ENCODE measurements at places on chromosomes 12 and 14.

DNA sequence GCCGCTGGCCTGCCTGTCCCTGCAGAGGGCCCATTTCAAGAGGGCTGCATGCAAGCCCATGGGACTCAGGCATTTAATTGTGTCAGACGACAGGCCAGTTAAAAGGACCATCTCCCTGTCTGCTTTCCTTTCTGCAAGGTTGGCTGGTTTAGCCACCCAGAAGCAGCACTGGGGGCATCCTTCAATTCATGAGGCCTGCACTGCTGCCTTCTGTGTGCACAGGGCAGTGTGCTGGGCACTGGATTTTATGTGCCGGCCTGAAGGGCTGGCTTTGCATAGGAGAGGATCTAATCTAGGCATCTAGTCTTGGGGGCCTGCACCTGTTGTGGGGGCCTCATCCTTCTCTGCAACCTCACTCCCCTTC lies 114.1 kb upstream of the FKBP4 start:
- DNase-seq, result no peak

- no peak for DNase-seq
Measured at GRCh38 chr14:77458249-77458950, 507 bp downstream of the AHSA1 start.

DNA sequence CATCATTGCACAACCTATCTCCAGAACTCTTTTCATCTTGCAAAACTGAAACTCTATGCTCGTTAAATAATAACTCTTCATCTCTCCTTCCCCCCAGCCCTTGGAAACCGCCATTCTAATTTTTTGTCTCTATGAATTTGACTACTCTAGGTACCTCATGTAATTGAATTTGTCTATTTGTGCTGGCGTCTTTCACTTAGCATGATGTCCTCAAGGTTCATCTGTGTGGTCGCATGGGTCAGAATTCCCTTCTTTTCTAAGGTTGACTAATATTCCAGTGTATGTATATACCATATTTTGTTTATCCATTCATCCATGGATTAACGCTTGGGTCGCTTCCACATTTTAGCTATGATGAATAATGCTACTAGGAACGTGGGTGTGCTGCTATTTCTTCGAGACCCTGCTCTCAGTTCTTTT lies 80.1 kb downstream of the PLXNC1 start:
- no peak for DNase-seq

DNA sequence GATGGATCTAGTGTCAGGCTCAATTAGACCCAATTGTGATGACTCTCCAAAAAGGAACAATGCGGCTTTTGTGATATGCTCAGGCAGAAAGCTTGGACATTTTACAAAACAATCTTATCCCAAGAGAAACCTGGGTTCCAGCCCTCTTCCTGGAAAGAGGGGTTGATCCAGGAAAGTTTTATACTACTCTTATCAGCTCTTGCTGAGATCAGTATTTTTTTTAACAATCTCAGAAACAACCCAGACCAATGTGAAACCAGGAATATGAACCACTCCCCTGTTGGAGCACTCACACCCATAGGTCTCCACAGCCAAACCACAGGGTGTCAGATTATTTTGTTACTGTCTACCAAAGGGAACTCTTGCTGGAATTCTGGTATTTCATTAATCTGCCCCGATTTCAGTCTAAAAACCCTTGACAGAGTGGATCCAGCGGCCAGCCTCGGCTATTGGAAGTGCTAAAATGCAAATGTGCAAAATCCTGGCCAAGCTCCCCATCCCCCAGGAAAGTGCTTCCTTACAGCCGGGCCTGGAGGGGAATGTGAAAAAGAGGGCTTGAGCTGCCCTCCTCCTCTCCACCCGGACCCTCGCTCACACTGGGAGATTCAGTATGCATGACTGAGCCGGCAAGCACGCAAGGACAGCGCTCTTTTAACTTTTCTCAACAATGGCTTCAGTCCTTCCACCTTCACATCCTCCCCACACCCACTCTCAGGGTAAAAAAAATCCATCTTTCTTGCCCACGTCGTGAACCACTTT lies 4.0 kb downstream of the FBXL14 start:
- DNase-seq, result no peak

DNA sequence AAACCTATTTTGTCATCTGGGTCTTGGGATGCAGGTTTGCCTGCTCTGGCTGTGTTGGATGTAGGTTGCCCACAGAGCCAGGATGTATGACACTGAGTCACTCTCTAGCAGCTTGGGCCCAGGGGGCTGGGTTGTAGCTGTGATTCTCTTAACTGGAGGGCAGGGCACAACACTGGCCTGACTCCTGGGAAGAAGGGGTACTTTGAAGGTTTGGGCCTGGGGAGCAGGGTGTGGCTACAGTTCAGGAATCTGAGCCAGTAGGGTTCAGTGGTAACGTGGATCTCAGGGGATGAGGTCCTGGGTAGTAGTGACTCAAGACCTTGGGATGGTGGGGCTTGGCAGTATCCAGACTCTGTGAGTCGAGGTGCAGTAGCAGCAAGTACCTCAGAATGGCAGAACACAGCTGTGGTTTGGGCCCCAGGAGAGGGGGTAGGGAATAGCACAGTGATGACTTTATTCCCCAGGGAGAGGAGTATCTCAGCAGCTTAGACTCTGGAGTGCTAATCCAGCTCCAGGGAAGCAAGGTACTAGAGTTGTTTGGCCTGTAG lies 25.7 kb downstream of the TBC1D15 start:
- DNase-seq, result no peak

GRCh38 chr12:109723311-109723881 lies 9.8 kb downstream of the FAM222A start:
- DNase-seq, result no peak

GRCh38 chr14:85131226-85131922 lies 398.6 kb upstream of the FLRT2 start:
- DNase-seq, result no peak

- no peak for DNase-seq
Measured at GRCh38 chr12:102564026-102564425, 83.7 kb upstream of the IGF1 start.

DNA sequence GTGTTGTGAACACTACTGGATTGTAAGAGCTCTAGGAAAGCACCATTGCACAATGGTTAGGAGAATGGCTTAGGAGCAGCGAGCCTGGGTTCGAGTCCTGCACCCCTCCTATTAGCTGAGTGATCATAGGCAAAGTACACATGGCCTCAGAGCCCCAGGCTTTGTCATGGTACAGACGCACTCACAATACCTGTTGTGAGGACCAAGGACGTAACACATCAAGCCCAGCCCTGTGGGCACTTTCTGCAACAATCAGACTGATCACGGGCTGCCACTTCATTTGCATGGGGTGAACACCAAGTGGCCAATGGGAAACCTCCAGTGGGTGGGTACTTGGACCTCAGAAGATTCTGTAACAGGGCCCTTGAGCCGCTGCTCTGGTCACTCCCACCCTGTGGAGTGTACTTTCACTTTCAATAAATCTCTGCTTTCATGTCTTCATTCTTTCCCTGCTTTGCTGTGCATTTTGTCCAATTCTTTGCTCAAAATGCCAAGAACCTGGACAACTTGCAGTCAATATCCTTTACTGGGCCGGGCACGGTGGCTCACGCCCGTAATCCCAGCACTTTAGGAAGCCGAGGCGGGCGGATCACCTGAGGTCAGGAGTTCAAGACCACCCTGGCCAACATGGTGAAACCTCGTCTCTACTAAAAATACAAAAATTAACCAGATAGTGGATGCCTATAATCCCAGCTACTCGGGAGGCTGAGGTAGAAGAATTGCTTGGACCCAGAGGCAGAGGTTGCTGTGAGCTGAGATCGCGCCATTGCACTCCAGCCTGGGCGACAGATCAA lies 28.2 kb downstream of the GLRX5 start:
- no peak for DNase-seq

- DNase-seq, result no peak
Measured at GRCh38 chr14:101458741-101459550, 102.3 kb upstream of the DIO3 start.

DNA sequence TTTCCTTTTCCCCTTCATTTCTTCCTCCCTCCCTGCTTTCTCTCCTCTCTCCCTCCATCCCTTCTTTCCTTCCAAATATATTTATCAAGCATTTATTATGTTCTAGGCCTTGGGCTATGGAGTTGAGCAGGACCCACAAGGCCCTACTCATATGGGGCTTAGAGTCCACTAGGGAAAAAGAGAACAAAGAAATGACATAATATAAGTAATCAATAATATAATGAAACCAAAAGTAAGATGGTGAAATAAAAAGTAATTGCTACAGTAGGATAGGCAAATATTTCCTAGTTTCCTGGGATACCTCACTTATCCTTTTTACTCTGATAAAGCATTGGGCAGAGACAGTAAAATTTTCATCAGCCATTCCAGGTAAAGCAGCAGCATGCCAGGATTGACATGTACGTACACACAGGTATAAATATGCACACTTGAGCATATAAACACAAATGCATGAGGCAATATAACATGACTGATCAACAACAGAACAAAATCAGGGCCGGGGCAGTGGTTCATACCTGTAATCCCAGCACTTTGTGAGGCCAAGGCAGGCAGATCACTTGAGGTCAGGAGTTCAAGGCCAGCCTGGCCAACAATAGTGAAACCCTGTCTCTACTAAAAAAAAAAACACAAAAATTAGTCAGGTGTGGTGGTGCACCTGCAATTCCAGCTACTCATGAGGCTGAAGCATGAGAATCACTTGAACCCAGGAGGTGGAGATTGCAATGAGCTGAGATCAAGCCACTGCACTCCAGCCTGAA lies 35.5 kb upstream of the CSRP2 start:
- no peak for DNase-seq

- DNase-seq, result no peak
Measured at GRCh38 chr12:89041078-89041477, 311.2 kb downstream of the DUSP6 start.

DNA sequence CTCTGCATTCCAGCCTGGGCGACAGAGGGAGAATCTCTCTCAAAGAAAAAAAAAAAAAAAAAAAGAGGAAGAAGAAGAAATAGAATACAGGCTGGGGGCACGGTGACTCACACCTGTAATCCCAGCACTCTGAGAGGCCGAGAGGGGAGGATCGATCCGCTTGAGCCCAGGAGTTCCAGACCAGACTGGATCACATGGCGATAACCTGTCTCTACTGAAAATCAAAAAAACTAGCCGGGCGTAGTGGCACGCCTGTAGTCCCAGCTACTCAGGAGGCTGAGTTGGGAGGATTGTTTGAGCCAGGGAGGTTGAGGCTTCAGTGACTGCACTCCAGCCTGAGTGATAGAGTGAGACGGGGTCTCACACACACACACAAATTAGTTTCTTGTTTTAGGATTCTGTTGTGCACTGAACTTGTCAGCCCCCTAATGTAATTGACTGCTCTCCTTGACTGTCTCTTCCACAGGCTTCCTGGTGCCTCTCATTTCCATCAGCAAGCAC lies 963 bp upstream of the TINF2 start:
- DNase-seq, result no peak

- no peak for DNase-seq
Measured at GRCh38 chr12:31234955-31235867, 90.7 kb downstream of the SINHCAF start.

GRCh38 chr12:40825156-40825555 lies 132.9 kb downstream of the CNTN1 start:
- no peak for DNase-seq

DNA sequence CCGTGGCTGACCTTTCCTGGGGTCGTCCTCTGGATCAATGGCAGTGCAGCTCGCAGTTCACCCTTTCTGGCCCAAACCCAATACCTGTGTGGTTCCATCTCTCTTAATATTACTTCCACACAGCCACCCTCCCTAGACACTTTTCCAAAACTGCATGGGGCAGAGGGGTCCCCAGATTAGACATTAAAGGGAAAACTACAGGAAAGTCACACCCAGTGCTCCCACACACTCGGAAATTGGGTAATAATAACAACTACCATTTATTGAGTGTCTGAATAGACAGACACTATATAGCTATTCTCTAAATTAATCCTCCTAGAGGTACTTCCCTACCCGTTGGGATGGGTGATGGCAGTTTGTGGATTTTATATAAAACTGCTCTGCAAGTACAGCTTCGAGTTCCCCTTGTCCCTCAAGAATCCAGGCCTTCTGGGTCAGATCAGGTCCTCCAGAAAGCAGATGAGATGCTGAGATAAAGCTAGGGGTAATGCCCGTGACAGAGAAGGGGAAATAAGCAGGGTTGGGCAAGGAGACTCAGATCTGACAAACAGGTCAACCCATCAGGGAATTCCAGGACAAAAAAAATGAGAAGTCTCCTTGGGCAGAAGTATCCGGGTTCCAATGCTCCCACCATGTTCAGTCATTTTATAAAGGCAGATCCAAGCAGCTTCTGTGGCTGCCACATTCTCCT lies 795 bp upstream of the PXN start:
- DNase-seq, result no peak

DNA sequence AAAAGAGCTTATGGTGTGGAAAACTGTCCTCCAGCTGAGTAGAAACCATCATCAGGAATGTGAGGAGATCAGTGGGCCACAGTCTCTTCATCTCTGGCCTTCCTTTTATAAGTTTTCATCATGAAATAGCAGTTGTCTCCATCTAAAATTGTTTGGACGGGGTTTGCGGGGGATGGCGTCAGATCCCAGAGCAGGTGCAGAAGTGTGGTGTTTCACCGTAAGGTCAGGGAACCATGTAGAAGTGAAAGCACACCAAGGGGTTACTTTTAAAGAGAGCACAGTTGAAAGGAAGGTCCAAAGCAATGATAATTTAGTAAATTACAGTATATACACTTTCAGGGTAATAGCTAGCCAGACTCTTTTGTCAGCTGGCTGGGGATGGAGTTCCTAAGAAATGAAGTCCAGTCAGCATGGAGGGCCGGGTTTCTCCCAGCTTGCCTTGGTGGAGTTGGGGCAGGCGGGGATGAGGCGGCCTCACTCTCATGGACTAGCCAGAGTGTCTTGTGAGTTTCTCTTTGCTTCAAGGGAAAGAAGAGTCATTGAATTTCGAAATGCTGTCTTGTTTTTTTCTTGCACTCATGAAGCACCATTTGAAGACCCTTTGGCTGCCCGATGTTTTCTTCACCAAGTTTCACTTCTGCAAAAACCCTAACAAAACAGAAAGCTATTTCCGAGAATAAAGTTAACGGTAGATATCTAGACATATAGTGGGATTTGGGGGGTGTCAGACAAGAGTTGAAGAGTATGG lies 100.6 kb downstream of the ETV6 start:
- no peak for DNase-seq

DNA sequence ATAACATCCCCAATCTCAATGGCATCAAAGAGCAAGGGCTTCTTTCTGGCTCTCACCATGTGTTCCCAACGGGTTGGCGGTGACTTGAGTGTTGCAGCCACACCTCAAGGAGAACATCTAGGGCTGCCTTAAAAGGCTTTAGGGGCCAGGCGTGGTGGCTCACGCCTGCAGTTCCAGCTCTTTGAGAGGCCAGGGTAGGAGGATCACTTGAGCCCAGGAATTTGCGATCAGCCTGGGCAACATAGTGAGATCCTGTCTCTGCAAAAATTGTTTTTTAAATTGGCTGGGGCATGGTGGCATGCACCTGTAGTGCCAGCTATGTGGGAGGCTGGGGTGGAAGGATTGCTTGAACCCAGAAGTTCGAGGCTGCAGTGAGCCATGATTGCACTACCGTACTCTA lies 14.9 kb downstream of the RFLNA start:
- no peak for DNase-seq

DNA sequence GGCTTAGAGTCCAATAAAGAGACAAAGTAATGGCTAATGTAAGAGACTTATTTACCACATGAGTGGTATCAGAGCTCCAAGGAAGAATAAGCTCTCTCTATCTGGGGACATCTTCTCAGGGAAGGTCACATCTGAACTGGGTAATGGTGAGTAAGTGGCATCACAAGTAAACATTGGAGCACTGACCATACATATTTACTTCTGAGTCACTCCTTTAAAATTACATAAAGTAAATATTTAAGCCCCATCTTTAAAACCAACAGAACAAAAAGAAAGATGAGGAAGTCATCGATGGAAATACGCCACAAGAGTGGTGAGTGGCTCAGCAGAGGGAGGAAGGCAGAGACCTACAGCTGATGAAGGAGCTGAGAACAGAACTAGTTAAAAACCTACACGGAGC lies 159.9 kb downstream of the DUSP6 start:
- no peak for DNase-seq

Data from activated naive CD4-positive, alpha-beta T cell (primary cell).